Heart left ventricle (tissue), 16 donors: ENCODE measurements at places on chromosomes 1 and 21. TPM values are rescaled to one million over a fixed set of nuclear protein-coding genes. Genes with fewer than 3 reads are reported as not detected.

GRCh38 chr1:68321084-68321685 is 88.9 kb upstream of the WLS start:
- peak; percentile 78 for DNase-seq

GRCh38 chr1:152537496-152537895 is 23.2 kb downstream of the CRCT1 start:
- DNase-seq = no peak

The STUM gene
- 1.7 TPM for total RNA-seq

The PCAT6 gene
- total RNA-seq = 0.99 TPM

GRCh38 chr1:178407655-178408054 is 89.1 kb downstream of the CLEC20A start:
- DNase-seq = no peak

- DNase-seq = no peak
Observed at GRCh38 chr1:156394835-156395461, 25.9 kb downstream of the RHBG start.

DNA sequence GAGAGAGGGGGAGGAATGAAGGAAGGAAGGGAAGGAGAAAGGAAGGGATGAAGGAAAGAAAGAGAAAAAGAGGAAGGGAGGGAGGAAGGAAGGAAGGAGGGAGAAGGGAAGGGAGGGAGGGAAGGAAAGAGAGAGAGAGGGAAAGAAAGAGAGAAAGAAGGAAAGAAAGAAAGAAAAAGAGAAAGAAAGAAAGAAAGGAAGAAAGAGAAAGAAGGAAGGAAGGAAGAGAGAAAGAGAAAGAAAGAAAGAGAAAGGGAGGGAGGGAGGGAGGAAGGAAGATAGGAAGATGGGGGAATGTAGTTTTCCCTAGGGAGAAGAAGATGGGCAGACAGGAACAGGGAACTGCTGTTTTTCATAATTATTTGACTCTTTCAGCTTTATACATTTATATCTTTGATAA is 115.1 kb upstream of the CXADR start:
- DNase-seq = no peak

DNA sequence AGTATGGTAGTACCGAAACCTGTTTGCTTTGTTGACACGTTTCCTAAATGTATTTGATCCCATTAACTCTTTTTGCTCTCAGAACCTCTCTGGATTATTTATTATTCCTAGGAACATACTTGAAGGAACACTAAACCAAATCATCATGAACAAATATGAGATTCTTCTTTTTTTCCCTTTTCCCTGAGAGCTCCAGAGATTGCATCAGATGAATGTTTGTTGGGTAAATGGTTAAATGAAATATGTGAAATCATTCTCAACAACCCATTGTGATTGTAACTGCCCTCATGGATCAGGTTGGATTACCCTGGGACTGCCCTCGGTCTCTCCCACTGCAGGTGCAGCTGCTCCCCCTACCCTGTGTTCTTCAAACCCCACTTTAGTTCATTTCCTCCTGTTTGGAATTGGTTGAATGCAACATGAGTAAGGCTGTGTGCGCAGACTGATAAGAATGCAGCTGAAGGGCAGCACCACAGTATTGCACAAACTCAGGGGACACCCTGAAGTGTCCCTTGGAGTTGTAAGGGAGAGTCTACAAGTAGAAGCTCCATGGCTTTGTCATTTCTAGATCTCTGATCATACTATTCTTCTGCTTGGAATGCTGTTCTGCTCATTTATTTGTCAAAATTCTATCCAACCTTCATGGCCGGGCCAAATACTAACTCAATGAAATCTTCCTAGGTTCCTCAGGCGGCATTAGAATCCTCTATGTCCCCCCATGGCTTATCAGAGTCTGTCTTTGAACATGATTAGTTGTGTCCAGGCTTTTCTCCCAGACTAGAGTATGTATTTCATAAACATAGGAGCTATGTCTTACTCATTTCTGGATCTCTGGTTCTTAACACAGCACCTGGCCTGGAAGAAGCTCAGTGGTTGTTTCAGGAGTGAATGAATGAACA is 47.1 kb upstream of the NEK2 start:
- DNase-seq = no peak

GRCh38 chr21:44854664-44855446 is 18.6 kb downstream of the PTTG1IP start:
- no peak for DNase-seq

GRCh38 chr1:29213055-29213454 is 17.7 kb downstream of the MECR start:
- DNase-seq = no peak

DNA sequence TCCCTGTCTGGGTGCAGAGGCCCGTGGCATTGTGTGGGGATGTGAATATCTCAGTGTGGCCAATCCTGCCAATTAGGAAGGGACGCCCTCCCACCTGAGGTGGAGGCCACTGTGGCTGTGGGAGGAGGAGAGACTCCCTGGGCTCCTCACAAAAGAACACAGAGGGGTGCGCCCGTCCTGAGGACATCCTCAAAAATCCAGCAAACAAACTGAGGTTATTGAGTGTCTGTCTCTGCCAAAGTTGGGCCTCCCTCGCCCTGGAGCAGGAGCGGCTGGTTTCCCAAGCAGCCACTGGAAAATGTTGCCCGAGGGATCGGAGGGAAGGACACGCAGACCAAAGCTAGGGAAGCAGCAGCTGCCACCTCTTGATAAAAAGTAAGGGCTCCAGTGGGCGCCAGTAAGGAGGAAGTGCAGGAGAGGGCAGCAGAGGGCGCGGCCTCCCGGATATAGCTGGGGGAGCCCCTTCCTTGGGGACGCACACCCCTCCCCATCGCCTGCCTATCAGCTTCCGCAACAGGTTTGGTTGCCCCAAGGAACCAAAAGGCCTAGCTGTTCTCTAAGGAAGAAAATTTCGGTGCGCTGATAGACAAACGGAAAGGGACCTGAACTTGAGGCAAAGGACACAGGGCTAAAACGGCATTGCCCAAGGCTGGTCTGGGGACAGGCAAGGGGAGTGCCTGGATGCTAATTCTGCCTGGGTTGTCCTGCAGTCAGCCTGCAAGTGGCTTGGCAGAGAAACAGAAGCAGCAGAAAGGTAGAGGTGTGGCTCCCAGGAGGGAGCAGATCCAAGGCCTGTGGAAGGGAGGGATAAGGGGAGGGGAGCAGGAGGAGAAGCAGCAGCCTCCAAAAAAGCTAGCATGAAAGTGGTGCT is 1.7 kb upstream of the GRIK3 start:
- no peak for DNase-seq

- DNase-seq = no peak
Observed at GRCh38 chr1:182794676-182795201, 5.2 kb downstream of the NPL start.

The IVL gene
- total RNA-seq = not detected

DNA sequence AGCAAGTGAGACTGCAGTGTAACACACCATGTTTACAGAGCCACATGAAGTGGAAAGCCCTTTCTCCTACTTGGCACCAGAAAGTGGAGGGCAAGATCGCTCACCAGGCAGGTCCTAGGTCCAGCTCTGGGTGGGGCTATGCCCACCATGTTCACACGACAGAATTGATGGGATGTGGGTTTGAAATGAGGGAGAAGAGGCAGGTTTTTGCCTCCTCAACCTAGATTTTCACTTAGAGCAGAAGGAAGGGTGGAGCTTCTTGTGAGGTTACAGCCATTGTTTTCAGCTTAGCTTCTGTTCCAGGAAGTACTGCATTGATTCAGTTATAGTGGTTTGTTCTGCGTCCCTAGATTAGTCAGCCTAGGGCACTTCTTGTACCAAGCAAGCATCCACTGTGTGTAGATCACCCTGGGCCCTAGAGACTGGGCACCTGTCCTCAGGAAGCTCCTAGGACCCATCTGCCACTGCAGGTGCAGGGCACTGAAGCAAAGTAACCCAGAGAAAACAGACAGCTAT is 2.3 kb downstream of the CD53 start:
- no peak for DNase-seq

DNA sequence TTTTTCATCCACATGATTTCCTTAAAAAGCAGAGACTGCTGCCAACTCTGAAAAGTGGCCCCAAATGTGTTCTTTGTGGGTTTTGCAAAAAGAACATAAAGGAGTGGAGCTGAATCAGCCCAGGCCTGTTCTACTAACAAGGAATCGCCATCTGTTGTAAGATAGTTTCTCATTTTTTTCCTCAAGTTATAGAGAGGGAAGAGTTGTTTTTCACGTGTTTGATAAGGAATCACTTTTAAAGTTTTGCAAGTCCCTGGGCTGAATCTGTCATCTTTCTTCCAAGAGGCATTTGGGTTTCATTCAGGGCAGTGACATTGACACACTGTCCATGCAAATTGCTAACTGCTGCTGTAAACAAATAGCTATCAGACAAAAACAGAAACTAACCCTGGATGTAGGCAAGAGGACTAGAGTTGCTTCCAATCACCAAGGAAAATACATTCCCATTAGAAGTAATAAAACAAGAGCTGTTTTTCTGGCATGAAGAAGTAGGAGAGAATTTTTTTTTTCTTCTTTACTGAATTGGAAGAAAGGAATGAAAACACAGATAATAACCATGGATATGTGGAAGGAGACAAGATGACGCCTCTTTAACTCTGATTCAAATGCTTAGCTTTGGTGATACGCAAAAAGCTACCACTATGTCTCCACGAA is 58.8 kb upstream of the TBX15 start:
- no peak for DNase-seq

The CHAF1B gene
- 0.20 TPM for total RNA-seq

The ATP1A4 gene
- total RNA-seq = not detected

DNA sequence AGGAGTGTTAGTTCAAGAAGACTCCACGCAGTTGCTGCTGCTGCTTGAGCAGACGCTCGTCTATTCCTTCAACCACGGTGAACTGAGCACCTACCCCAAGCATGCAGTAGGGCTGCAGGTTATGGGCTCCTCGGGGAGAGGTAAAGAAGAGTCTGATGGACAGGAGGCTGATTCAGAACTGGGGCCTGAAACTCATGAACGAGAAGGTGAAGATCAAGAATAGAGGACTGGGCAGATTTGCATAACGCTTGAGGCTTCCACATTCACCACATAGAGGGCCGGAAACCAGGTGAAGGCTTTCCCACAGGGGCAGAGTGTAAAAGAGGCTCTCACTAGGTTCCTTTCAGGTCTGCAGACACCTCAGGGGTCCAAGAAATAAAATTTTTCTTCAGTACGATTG is 9.1 kb downstream of the ABCA4 start:
- DNase-seq = no peak

GRCh38 chr21:38148046-38148445 is 108.7 kb upstream of the KCNJ15 start:
- no peak for DNase-seq

The FAM72D gene
- total RNA-seq = 0.35 TPM

The FTCD gene
- total RNA-seq = 0.35 TPM

The UAP1 gene
- 19.2 TPM for total RNA-seq

DNA sequence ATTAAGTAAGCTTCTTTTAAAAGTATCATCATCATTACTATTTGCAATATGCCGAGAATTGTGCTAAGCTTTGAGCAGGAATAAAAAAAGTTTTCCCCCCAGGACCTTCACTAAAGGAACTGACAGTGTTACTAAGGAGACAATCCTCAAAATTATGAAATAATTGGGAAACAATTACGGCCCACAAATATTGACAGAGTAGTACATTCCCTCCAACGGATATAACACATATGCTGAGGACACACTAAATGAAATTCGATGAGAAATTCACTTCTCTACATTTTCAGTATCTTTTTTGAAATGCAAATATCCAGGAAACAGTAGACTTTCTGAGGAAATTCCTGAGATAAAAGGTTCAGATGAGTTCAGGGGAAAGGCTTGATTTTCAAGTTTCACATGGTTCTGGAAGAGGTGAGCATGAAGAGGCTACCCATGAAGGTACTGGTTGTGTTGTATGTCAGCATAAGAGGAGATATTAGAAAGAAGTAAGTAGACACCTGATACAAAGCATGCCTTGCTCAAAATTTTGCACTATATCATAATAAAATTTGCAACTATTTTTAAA is 171.2 kb upstream of the NR5A2 start:
- DNase-seq = no peak

GRCh38 chr1:209621741-209622655 is 30.2 kb downstream of the LAMB3 start:
- peak; percentile 33 for DNase-seq

DNA sequence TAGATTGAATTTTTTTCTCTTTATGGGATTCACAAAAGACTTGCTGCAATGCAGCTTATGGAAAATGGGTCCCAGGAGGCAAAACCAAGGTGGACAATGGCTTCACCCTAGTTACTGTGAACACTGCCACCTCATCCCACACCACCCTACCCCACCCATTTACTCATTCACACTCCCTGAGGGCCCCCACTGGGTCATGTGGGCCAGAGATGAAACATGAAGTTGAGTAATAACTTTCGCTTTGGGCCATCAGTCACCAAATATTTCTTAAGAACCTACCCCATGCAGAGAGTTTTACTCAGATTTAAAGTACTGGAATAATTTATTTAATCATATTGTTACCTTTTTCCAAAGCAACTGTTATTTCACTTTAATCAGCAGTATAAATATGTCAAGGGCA is 191.8 kb downstream of the TPR start:
- no peak for DNase-seq

The NID1 gene
- total RNA-seq = 61.7 TPM
